ENCODE measurements at places on chromosomes 3 and 15.

DNA sequence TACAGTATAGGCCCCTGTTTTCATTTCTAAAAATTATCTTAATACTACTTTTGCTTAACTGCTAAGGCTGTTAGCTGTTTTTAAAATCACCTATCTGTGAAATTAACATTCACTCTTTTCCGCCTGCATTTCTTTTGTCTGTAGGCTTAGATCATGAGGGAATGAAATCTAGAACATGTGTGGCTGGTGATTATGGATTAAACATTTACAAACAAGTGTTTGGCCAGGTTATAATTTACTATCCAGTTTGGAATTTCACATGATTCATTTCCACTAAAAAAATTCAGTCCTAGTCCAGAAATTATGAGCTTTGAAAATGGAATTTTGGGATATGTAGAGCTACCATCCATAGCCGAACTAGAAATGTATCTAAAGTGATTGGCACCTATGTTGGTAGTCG lies 39.1 kb downstream of the GOLM2 start:
- DNase-seq, result no peak

DNA sequence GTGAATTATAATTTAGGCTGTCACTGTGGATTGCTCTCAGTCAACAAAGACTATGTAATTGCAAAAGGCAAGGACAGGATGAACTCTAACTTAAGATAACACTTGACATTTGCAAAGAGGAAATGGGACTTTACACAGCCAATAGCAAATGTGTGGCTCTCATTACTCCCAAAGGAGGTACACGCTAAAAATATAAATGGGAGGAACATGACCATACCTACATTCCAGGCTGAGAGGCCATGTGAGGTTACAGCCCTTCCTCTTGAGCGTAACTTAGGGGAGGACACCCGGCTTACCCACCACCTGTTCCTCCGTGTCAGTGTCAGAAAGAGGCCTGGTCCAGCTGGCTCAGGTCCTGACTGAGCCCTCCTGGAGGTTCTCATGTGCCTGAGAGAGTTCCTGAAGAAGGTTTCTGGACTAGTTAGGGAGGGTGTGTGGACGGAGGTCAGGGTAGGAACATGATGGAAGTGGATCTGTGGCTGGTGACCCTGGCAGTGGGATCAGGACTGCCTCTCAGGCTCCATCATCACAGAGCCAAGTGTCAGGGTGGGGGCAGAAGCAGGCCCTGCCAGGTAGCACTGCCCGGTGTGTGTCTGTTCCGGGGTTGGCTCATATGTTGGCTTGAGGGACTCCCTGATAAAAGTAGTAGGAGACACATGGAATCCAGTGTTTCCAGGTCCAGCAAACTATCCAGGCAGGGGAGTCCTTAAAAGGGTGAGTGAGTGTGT lies 7.9 kb downstream of the POPDC2 start:
- DNase-seq, result no peak

DNA sequence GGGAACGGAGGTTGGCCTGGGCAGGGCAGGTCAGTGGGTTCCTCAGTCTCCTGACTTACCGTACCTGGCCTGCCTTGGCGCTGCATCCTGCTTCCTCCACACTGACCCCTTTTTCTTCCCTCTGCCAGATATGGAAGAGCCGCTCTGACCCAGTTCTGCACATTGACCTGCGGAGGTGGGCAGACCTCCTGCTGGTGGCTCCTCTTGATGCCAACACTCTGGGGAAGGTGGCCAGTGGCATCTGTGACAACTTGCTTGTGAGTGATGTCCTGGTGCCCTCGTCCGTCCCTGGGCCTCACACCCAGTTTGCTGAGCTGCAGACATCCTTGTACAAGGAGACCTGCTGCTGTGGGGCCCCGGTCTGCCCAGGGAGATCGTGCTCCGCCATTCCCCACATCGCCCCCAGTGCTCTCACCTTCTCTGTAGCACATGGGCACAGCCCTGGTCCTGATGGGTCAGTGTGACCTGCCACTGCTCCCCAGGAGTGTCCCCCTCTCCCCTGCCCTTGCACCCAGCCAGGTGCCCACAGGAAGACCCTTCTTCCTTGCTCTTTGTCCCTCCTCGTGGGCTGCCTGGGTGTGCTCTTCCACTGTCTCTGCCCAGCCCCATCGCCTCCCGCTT lies 21.0 kb downstream of the PPCDC start:
- no peak for DNase-seq

GRCh38 chr15:90686435-90687218 lies 30.5 kb upstream of the BLM start:
- DNase-seq, result no peak

- no peak for DNase-seq
Observed at GRCh38 chr3:171088496-171088895, 62.0 kb upstream of the SLC2A2 start.

GRCh38 chr3:25749031-25749581 lies 34.1 kb downstream of the NGLY1 start:
- DNase-seq, result no peak

DNA sequence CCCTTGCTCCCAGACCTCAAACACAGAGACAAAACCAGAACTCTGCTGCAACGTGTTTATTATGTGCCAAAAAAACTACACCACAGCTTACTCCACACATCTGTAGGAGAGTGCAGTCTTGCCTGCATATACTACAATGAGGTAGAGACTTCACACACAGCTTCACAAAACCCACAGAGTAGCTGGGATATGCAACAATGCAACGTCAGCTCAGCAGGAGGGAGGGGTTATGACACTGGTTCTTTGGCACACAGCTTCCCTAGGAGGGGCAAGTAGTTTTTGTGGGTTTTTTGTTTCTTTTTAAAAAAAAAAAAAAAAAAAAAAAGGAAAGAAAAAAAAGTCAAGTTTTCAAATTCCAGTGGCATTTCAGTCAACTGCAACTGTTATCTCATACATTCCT lies 2.9 kb upstream of the RPS17 start:
- no peak for DNase-seq

DNA sequence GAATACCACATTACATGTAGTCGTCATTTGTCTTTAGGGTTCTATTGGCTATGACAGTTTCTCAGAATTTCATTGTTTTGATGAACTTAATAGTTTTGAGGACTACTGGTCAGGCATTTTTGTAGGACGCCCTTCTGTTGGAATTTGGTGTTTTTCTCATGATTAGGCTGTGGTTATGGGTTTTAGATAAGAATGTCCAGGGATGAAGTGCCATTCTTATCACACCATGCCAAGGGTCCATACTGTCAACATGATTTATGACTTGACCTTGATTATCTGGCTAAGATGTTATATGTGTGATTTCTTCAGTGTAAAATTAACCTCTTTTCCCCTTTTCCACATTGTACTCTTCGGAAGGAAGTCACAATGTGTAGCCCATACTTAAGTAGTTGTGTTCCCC lies 135.3 kb downstream of the DIPK2A start:
- DNase-seq, result no peak

GRCh38 chr3:52080830-52081719 lies 24.7 kb upstream of the DUSP7 start:
- no peak for DNase-seq

Measured in CD4-positive, alpha-beta T cell treated with Interleukin-15 for 1 hour (primary cell).